ENCODE measurements at places on chromosomes 16 and 17.

GRCh38 chr17:2379489-2380225 is 21.2 kb downstream of the MNT start:
- DNase-seq = no peak

- DNase-seq = no peak
Measured at GRCh38 chr17:75605790-75606189, 18.2 kb downstream of the MYO15B start.

- DNase-seq = no peak
Measured at GRCh38 chr17:6704470-6705052, 8.6 kb downstream of the SLC13A5 start.

DNA sequence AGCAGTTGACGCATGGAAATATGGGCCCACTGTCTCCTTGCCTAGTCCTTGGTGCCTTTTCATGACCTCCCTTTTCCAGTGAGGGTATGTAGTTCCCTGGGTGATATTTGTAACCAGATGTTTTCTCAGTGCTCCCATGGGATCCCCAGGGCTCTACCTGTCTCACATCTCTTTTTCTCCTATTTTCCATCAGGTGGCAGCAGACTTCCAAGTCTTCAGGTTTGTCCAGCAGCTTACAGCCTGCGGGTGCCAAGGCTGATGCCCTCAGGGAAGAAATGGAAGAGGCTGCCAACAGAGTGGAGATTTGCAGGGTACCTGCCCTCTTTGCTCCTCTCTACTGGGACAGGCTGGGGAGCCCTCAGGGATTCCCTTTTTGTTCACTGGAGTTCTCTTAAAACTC is 89.1 kb downstream of the ELAC2 start:
- DNase-seq = no peak

DNA sequence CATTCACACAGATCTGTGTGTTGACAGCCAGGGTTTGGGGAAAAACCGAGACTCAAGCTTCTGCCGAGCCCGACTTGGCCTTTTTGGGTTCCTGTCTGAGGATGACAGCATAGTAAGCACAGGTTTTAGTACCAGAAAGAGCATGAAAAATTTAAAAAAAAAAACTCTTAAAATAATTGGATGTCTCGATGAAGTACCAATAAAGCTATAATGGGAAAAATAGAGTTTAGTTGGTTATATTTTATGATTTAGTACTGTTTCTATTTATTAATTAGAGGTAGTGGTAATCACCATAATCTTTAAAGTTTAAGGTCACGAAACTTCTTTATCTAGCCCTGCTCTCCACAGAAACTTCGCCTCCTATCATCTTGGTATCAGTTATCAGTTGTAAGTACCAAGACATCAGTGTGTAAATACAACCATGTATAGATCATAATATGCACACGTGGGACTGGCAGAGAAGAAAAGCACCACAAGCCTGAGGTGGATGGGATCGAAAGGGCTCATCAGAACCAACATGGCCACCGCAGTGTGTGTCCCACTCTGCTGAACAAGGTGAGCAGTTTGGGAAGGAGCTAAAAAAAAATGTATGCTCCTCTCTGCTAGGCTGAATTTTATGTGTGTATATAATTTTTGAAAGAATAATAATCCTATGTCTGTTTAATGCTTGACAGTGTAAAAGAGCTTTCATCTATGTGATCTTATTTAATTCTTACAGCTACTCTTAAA is 14.4 kb upstream of the EEF2K start:
- DNase-seq = no peak

GRCh38 chr17:46817151-46817900 is 1.2 kb downstream of the WNT3 start:
- no peak for DNase-seq

DNA sequence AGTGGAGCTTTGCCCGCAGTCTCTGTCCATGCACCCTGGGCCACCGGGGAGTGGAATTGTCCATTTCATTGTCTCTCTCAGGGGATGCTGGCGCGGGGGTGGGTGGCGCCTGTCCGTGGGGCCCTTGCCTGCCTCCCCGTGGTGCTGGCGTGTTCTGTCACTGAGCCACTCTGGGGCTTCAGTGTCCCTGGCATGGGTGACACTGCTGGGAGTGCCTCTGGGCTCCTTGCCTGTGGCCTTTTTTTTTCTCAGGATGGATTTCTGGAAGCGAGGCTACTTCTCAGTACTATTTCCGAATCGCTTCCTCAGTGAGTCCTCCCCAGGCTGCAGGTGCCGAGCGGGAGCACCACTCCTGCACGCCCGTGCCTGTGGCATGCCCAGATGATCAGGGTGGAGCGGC is 55.0 kb downstream of the PDPK1 start:
- no peak for DNase-seq

DNA sequence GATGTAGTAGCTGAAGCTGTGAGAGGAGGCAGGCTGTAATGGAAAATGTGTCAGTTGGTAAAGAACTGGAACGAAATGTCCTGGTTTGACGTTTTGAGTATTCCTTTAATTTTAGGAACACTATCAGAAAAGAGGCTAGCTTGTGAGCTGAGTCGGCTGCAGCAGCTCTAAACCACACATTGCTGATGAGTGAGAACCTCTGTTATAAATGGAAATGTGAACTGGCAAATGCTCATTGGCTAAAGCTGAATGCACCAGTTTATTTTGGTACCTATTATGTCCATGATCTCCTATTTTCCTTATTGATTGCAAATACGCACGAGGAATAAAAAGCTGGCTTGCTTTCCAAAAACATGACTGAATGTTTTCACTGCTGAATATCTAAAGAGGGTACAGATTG is 11.0 kb upstream of the WIPI1 start:
- DNase-seq = no peak

DNA sequence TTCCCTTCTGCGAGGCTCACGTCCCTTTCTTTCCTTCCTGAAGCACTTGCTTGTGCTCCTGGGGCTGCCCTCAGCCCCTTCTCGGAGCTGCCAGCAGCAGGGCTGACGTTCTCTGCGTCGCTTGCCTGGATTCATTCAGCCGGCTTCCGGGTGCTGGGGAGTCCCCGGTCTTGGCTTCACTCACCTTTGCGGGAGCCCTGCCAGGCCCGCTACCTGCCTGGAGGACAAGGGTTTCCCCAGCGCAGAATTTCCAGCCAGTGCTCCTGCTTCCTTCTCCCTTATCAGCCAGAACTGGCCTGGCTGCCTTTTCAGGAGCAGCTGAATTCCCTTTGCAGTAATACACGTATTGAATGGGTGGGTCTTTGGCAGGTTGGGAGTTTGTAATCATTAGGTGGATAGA is 22.1 kb upstream of the IL17C start:
- DNase-seq = no peak

GRCh38 chr17:14310605-14311004 is 9.7 kb downstream of the HS3ST3B1 start:
- no peak for DNase-seq

DNA sequence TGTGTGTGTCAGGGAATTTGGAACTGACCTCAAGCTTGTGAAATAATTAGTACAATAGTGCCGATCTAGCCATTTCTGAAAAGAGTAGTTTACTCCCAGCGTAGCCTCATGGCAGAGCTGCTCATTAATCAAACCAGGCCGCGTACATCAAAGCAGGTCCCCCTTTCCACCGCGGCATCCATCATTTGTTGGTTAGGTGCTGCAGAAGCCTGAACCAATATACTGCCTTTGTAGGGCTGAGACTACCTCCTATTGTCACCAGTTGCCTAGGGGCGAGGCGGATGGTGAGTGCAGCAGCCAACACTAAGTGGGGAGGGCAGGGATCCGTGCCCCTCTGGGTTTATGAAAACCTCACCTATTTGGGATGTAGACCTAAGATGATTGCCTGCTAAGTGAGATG is 264.1 kb downstream of the TMEM114 start:
- DNase-seq = no peak
